ENCODE measurements at places on chromosomes 13 and 19. TPM values are rescaled to one million over a fixed set of nuclear protein-coding genes. Genes with fewer than 3 reads are reported as not detected.

DNA sequence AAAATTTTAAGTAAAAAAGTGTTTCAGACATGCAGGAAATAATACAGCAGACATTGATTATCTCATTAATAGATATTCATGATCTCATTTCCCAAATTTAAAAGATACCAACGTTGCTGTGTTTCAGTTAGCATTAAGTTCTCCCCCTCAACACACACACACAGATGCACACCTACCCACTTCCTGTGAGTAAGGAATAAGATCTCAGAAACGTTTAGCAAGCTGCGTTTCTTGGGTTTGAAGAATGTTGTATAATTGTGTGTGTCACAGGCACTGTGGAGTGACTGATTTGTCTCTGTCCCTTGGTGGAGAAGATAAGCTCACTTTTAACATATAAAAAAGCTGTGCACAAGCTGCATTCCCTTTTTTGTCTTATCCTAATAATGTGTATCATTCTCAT, 196.8 kb downstream of the PDS5B start:
- no peak for DNase-seq

- DNase-seq = peak; percentile 59
Measured at GRCh38 chr19:3360421-3361383, 5.7 kb upstream of the NFIC start.

GRCh38 chr19:45660636-45661035, 7.4 kb upstream of the GIPR start:
- no peak for DNase-seq

- no peak for DNase-seq
Measured at GRCh38 chr13:21149568-21149967, 26.8 kb downstream of the SKA3 start.

- DNase-seq = peak; percentile 95
Measured at GRCh38 chr19:4669723-4670480, at the start of gene MYDGF. Gene MYDGF (minus strand): TSS chr19:4670342. CDS start chr19:4670334, 8 bp downstream.

DNA sequence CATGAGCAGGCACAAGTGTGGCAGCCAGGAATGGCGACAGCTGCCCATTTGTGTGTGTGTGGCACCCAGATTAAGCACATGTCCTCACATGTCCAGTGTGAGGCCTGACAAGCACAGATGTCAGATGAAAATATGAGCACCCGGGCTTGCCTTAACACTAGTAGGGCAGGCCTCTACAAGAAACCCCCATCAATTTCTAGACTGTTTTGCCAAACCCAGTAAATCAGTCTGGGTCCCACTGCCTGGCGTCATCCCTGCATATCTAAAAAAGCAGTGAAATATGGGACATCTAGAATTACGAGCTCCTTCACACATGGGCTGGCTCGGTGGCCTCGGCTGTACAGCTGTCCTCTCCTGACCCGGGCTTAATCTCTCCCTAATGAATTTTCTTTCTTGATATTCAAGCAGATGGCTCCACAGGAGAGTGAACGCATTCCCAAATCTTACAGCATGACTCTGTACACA, 432.7 kb downstream of the FOXO1 start:
- DNase-seq = no peak

Gene FLT3
- total RNA-seq = not detected

Gene CEACAM3
- not detected for total RNA-seq

Gene FBN3
- total RNA-seq = not detected

DNA sequence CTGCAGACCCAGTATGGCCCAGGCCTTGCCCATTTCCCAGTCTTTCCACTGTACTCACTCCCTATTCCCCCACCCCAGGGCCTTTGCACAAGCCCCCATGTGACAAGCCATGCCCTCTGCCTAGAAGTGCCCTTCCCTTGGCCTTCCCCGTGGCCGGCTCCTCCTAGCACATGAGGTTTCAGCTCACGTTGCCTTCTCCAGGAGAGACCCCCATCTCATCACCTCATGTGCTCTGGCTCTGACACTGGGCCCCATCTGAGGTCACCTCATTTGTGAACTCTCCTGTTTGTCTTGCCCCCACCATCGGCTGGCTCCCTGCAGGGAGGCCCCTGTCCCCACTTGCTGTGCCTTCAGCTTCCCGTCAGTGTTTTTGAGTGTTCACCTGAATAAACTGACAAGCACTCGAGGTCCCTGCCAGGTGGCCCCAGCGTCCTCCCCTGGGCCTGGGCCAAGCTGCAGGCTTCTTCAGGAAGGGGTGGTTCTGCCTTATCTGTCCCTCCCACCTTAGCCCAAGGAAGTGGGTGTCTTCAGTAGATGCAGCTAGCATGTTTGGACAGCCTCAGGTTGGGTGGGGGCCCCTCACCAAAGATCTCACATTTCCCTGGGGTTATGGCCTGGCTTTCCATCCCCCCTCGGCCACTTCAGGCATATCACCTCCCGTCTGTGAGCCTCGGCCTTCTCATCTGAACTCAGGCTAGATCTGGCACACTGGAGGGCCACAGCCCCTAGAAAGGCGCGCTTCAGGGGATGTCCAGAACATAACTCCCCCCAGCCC, 3.8 kb upstream of the SLC25A42 start:
- no peak for DNase-seq

DNA sequence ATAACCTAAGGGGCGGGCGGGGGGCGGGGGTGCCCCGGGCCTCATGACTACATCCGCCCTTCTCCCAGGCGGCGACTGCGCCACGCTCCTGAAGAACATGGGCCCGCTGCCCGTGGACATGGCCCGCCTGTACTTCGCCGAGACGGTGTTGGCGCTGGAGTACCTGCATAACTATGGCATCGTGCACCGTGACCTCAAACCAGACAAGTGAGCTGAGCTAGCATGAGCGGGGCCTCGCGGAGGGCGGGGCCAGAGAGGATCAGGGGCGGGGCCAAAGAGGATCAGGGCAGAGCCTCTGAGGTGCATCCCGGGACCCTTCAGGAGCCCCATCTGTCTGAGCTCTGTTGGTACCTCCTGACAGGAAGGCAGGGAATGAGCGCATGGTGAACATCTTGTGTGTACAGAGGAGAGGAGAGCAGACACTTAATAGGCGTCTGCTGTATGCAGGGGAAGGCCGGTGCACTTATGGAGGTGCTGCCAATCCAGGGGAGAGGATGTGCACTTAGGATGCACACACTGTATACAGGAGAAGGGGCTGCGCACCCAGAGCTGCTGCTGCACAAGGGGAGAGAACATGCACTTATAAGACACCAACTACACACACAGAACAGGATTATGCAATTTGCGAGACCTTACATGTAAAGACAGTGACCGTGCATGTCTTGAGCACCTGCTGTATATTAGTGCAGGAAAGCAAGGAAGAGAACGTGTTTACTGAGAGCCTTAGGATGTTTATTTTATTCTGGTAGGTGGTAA, 20.9 kb upstream of the PIK3R2 start:
- no peak for DNase-seq

GRCh38 chr13:42878721-42879120, 97.3 kb downstream of the FAM216B start:
- no peak for DNase-seq

- peak; percentile 67 for DNase-seq
Measured at GRCh38 chr19:24054044-24054935, 32.7 kb upstream of the ZNF254 start.

DNA sequence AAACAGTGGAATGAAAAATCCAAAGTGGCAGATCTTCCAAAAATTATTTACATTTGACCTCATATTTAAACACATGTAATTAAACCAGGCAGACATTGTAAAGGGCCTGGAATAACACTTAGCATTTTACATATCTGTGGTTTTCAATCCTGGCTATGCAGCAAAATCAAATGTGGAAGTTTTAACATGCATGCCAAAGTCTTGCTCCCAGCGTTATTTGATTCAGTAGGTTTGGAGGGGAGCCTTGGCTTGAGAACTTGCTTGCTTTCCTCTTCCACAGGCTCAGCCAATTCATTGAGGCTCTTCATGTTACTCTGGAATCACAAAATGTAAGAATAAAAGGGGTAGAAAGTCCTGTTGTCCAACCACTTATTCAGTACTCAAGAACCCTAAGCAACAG, 42.5 kb upstream of the INTS6 start:
- no peak for DNase-seq

Gene WBP4
- 11.7 TPM for total RNA-seq

Gene S1PR5
- not detected for total RNA-seq

GRCh38 chr19:57633832-57634131, 814 bp downstream of the ZNF211 start:
- no peak for DNase-seq

DNA sequence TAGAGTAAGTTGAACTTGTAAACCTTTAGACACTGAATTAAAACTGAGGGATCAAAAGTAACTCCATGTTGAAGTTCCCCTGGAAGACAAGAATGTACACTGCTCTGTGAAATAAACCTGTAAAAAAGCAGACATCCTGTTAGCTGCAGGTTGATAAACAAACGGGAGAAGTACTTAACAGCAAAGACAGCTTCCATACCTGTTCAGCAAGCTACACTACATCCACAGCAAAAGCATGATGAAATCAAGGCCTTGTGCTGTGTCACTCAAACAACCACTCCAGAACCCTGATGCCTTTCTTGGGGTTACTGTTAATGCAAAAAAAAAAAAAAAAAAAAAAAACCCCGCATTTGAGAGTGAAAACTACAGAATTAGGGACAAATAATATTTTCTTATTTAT, 20.8 kb downstream of the ANKRD10 start:
- no peak for DNase-seq

DNA sequence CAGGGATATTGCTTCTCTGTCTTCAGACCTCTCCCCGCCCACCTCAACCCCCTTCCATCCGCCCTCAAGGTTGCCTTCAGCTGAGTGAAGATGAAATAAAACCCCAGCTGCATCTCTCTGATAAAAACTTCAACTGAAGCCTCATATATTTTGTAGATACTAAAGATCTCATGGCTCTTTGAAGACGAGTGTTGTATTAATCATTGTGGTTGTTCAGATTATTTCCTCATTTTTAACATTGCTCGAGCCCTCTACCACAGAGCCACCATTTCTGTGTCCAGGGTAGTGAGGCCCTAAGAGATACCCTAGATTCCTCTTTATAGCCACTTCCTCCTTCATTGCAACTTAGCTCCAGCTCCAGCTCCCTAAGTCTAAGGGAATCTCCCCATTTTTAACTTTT, 312.8 kb upstream of the ZNF507 start:
- no peak for DNase-seq

- peak; percentile 89 for DNase-seq
Measured at GRCh38 chr13:33125821-33126570, 109.8 kb downstream of the KL start.

DNA sequence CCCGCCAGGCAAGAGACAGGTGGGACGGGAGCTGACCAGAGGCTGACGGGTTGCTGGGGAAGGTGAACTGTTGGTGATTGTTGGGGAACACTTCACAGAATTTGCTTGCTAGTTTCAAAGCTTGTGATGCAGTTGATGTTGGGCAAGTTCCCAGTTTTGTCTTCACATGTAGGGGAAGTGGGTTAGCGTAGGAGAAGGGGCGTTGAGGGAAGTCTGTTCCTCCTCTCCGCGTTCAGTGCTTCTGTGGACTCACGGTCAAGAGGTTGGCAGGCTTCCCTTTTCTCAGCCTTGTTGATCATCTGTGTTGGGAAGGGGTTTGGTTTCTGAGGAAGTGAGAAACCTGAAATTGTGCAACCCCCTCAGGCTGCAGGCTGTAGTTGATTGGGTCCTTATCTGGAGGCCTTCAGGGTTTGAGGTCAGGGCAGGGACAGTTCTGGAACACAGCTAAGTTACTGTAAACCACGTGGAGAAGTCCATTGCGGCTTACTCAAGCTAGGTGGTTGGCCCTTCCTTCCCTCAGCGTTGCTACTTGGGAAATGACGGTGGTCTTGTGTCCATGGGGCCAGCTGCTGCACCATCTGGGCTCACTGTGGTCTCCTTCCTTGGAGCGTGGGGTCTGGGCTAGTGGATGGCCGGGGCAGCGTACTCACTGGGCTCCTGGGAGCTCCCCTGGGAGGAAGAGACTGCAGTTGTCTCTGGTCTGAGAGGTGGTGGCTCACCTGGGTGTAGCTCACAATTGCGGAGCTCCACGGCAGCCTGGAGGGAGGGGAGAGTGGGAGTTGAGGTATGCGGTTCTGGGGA, 7.5 kb downstream of the RPS9 start:
- DNase-seq = no peak

DNA sequence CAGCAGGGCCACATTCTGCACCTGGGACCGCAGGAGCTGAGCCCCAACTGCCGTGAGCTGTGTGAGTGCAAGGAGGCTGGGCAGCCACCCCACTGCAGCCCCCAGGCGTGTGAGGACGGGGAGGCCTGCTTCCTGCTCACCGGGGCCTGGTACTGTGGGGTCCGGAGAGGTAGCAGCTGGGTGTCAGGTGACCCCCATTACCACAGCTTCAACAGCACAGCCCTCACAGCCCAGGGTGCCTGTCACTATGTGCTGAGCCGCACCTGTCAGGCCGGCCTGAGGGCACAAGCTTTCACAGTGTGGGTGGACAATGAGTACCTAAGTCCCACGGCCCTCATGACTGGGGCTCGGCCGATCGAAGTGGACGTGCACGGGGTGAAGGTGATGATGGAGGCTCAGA, 35.8 kb upstream of the FXYD3 start:
- DNase-seq = no peak

Gene NCAN
- not detected for total RNA-seq

GRCh38 chr13:25840931-25841330, 210.9 kb downstream of the SHISA2 start:
- no peak for DNase-seq

DNA sequence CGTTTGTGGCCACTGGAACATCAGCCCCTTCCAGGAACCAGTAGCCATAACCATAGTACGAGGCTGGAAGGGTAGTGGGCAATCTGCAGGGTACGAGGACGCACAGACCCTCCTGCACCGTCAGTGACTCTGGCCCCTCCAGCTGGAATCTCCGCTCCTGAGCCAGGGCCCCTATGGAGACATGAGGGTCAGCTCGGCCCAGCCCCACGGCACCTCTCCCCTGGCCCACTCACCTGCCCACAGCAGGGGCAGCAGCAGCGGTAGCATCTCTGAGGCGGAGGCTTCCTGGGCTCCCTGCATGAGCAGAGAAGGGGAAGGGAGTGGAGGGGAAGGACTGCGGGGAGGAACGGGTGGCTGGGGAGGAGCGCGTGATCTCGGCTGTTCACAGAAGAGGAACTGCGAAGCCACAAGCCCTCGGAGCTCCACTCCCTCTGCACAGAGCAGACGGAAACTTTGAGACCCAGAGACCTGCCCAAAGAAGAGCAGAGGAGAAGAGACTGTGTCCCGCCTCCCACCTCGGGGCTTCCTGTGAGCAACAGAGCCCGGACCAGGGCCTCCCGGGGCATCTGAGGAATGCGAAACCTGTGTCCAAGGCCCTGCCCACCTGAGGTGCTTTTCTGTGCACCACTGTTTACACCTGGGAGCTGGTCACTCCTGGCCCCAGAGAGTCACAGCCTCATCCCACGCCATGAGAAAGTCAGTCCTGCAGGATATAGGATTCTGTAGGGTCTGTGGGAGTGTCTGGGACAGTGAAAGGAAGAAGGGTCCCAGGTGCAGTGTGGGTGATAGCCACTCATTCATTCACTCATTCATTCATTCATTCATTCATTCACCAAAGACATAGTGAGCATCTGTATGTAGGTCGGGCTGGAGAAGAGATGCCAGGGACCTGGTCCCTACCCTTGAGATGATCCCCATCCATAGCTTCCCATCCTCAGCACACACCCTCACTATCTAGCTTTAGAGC, at the start of gene SIGLEC6:
TSS of gene SIGLEC6 (minus strand) at position 322 of the 967 bp plus-strand sequence. CDS start at position 300, 22 bp downstream.
- DNase-seq = no peak

Gene MRPL4
- 87.4 TPM for total RNA-seq

Data from SJSA1 (cell line).